Activated T-cell treated with anti-CD3 and anti-CD28 coated beads for 24 hours (primary cell): ENCODE measurements at places on chromosomes 4 and X.

- no peak for DNase-seq
Measured at GRCh38 chr4:138736362-138736761, 279.2 kb upstream of the NOCT start.

DNA sequence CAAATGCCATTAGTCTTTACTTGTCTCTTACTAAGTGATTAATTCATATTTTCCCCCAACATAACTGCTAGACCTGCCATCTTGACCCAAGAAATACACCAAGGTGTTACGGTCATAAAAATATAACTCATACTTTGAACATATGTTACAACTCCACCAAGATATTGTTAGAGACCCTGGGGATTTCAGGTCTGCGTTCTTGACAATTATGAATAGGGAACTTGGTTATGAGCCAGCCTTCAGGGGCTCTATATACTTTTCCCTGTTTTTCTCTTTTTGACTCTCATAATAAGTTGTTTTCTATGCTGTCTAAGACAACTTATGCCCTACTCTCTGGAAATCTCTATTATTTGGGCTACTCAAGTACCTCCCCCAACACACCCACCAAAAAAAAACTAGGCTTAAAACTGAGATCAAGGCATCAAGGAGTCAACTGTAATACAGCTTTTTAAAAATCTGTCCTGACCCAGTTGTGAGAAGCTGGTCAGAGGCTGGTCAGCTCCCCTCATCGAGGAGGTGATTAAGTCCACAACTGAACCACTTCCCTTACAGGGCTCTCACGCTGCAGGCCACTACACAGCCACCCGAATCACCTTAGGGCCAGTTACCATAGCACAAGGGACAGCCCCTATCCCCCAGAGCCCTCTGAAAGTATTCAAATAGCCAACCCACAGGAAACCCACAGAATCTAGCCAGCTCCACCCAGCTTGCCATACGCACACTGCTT, 10.5 kb upstream of the TLR3 start:
- DNase-seq: no peak

- no peak for DNase-seq
Measured at GRCh38 chr4:80268081-80268823, 1.8 kb downstream of the FGF5 start.

GRCh38 chrX:574830-575229, 55.8 kb upstream of the SHOX start:
- DNase-seq: no peak

- no peak for DNase-seq
Measured at GRCh38 chr4:88746206-88746605, 48.6 kb upstream of the NAP1L5 start.

DNA sequence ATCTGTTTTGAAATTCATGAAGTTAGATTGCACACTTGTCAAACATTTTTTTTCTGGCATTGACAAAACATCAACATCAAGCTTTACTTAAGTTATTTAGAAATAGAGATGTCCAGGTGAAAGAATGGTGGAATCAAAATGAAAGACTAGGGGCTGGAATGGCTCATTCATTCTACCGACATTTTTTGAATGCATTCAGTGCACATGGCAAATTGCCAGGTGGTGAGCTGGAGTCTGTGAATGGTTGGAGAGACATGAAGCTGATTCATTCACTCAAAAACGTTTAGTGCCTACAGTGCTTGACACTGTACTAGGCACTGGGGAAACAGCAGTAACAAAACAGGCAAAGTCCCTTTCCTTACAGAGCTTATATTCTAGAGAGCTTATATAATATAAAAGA, 292.4 kb downstream of the PPP1R2C start:
- DNase-seq: no peak
